ENCODE measurements at places on chromosomes 4 and X. TPM values are rescaled to one million over a fixed set of nuclear protein-coding genes. Genes with fewer than 3 reads are reported as not detected.

DNA sequence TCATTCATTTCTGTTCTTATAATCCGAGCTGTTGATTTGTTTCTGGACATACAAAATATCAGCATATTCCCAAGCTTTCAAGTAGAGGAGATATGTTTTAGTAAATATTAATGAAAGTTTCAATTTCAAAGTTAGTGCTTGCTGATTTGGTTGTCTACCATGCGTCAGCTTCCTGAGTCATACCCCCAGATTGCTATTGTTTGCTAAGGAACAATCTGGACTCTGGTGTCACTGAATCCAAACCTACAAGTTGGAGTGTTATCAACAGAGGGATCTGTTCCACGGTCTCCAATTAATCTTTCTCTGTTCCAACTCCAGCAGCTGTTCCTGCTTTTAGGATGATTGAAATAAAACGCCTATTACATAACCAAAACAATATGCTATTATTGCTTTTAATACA lies 96.1 kb upstream of the FAM9A start:
- DNase-seq: no peak

DNA sequence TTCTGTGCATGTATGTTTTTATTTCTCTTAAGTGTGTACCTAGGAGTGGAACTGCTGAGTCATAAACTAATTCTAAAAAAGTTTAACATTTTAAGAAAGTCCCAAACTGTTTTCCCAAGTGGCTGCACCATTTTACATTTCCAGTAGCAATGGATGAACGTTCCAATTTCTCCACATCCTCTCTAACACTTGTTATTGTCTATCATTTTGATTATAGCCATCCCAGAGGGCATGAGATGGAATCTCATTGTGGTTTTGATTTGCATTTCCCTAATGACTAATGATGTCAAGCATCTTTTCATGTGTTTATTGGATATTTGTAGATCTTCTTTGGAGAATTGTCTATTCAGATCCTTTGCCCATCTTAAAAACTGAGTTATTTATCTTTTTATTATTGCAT lies 82.5 kb downstream of the PPEF1 start:
- DNase-seq: no peak

- no peak for DNase-seq
These were observed 71.0 kb upstream of the DHX15 start for GRCh38 chr4:24655326-24655725.

DNA sequence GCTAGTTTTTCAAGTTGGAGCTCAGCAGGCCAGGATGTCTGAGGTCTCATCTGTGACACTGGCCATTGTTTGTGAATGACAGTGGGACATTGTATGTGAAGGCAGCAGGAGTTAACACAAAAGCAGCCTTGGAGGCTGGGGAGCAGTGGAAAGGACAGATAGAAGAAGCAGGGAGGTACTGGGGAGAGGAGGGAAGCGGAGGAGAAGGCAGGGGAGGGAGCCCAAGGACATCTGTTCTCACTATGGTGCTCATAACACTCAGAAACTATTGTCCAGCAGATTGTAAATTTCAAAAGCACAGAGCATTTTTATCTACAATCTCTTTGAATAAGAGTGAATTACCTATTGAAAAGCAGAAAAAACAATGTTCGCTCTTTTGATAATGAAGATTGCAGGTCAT lies 253.6 kb upstream of the DIPK2B start:
- no peak for DNase-seq

DNA sequence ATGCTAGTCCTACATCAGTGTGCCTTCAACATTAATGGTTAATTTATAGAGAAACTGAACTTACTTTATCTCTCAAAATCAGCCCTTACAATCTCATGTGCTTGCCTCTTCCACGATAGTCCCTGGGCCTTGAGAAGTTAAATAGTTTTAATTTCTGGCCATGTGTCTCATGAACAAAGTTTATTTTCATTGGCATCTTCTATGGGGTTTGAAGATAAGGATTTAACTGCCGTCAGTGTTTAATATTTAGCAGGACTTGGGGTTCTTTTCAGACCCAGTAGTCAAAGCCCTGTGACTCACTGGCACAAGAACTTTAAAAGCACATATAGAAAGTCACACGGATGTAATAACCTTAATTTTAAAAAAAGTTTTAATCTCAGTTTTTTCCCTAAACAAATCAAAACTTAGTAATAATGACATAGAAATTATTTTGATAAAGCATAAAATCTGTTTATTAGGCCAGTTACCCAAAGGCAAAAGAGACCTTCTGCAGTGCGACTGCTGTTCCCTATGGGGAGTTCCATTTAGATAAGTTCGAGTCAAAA lies 10.1 kb upstream of the MPP1 start:
- DNase-seq: no peak

DNA sequence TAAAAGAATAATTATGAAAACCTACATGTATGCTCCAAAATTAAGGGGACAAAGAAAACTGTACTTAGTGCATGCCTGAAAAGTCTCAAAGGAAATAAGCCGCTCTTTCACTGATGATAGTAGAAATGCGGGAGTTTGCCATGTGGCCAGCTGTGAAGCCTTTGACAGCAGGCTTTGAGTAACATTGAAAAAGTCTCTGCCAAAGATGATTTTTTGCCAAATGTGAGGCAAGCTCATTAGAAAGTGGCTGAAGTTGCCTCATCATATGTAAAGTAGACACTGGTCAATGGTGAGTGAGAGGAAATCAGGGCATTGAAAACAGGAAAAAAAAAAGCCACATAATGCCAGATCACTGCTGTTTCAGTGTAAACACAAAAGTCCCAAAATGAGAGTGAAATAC lies 2360.1 kb downstream of the PCDH7 start:
- DNase-seq: no peak

GRCh38 chrX:10506781-10507180 lies 113.6 kb downstream of the MID1 start:
- DNase-seq: no peak

DNA sequence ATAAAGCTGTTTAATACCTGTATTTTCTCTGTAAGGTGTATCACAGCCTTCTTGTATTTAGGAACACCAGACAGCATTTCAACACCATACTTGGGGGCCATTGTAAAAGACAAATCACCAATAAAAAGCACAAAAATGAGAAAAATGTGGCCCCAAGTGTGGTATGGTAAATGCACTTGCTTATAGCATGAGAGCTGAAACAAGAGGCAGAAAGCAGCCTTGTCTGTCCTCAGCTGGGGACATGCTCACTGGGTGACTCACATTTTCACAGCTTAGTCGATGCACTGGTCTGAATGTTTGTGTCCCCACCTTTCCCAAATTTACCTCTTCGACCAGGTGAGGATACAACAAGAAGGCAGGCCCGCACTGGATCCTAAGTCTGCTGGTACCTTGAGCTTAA lies 639.7 kb upstream of the AGA start:
- no peak for DNase-seq

- DNase-seq: no peak
These were observed 67.1 kb downstream of the SHROOM2 start for GRCh38 chrX:9853307-9853706.

- DNase-seq: no peak
These were observed 107.6 kb downstream of the AFAP1 start for GRCh38 chr4:7831858-7832730.

- no peak for DNase-seq
These were observed 92.0 kb upstream of the TNIP3 start for GRCh38 chr4:121255986-121256750.

DNA sequence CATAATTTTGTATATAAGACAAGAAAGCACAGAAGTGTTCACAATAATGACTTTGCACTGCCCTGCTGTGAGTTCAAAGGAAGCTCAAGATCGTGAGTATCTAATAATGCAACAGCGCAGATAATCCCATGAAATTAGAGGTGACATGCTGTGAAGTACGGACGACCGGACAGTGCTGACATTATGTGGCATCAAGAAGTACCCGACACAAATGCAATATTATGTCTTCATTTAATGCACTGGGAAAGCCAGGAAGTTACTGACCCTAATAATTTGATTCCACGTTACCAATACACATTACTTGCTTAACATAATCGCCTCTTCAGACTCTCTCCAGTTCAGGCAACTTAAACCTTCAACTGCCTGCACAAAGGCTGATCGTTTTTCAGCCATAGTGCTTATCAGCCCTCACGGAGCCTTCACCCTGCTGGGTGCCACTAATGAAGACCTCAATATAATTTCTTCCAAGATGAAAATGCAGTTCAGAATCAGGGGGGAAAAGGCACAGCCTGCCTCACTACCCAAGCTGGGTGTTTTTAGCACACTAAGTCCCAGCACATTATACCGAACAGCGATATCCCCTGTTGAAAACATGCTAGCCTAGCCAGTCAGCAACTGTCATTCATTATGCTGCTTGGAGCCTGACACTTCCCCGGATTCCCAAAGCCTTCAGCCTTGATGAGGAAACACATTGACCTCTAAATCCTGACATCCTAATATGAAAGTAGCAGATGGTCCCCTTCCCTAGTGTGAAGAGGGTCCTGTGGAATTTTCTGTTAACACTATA lies 56.1 kb downstream of the SLC7A11 start:
- DNase-seq: no peak

DNA sequence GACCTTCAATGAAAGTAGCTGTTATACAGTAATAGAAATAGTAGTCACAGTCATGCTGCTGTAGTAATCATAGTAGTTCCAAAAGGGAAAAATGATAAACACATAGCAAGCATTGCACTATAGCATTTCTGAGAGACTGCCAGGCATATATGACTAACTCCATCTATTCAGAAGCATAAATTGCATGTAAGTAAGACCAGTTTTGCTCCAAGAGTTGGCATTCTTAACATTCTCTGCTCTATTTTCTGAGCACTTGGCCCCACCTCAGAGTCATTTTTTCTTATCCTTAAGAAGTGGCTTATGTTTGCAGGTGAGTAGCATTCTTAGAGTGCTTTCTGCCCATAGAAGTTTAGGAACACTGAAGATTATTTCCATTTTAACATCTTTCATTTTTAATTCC lies 490.3 kb upstream of the TECRL start:
- no peak for DNase-seq

- DNase-seq: no peak
These were observed 134.8 kb downstream of the GALNTL6 start for GRCh38 chr4:171948038-171948437.

GRCh38 chr4:171288816-171289432 lies 524.3 kb upstream of the GALNTL6 start:
- no peak for DNase-seq

- no peak for DNase-seq
These were observed 12.2 kb downstream of the OSTC start for GRCh38 chr4:108662629-108663028.

GRCh38 chrX:2474963-2475726 lies 25.6 kb downstream of the DHRSX start:
- no peak for DNase-seq

DNA sequence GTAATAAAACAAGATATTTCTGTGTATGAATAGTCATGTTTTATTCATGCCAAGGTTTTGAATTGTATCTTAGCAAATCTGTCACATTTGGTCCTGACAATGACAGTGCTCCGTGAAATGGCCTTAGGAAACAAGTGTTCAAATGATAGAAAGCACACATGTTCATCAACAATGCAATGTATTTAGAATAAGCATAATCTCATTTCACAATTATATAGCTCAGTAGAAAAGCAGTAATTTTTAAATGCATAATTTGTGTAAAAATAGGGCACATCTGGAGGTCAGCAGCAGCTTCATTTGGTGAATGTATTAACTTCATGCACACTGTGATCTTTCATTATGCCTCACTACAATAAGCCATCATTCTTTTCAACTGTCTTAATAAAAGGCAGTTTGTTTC lies 380.4 kb downstream of the GPM6A start:
- DNase-seq: no peak

DNA sequence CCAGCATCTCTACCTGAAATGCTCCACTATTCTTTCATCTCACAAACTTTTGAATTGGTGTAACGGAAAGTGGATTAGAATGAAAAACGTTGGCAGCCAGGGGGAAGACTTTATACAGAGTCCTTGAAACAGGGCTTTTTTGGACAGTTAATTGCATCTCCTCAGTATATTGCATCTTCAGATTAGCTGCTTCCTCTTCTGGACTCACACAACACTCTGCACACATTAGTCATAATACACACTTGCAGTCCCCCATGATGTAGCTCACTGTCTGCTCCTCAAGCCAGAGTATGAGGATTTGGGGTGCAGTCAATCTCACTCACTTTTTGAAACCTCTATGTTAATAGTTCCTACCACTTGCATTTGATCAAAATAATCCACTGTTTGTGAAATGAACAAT lies 101.0 kb downstream of the ADGRA3 start:
- no peak for DNase-seq

GRCh38 chr4:40722576-40723161 lies 27.1 kb upstream of the NSUN7 start:
- DNase-seq: peak; percentile 50

GRCh38 chr4:11565899-11566298 lies 137.2 kb upstream of the HS3ST1 start:
- no peak for DNase-seq

DNA sequence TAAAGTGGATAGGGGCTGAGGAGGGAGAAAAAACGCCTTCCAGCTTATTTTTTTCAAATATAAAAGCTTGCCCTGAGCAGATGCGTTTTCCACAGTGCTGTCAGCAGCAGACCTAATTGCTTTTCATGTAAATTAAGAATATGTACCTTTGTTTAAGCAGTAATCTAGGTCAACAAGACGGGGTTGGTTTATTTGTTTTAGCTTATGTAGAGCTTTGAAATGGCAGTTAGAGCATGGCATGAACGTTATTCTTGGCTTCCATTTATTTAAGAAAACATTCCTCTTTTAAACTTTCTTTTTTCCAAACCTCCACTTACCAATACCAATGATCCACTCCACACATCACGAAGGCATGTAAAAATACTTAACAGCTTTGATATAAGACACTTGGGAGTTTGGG lies 220.3 kb upstream of the TENM3 start:
- DNase-seq: no peak

- no peak for DNase-seq
These were observed 123.3 kb downstream of the KLHL8 start for GRCh38 chr4:87097075-87097474.

The UGT2B17 gene
- total RNA-seq: 534 TPM

The PFKFB1 gene
- not detected for total RNA-seq

The CAPN6 gene
- 4.9 TPM for total RNA-seq

The TBL1X gene
- total RNA-seq: 16.3 TPM

The FMR1NB gene
- total RNA-seq: not detected

The TBX22 gene
- total RNA-seq: not detected

The ANK2 gene
- total RNA-seq: 21.0 TPM

The HMGB3 gene
- total RNA-seq: 29.1 TPM

The IL1RAPL1 gene
- 0.34 TPM for total RNA-seq

The BEX5 gene
- total RNA-seq: 2.1 TPM

The REELD1 gene
- 0.29 TPM for total RNA-seq

The ZFP42 gene
- not detected for total RNA-seq

The RAB33A gene
- 0.47 TPM for total RNA-seq

The NPY5R gene
- 1.2 TPM for total RNA-seq

The SMIM10L2A gene
- 1.1 TPM for total RNA-seq

The CCDC158 gene
- total RNA-seq: 0.82 TPM

The NPY1R gene
- 5.5 TPM for total RNA-seq

The LAMTOR3 gene
- 59.2 TPM for total RNA-seq
